Activated CD8-positive, alpha-beta T cell treated with anti-CD3 and anti-CD28 coated beads for 36 hours (primary cell): ENCODE measurements at places on chromosomes 3 and 15. TPM values are rescaled to one million over a fixed set of nuclear protein-coding genes. Genes with fewer than 3 reads are reported as not detected.
A peak's percentile ranks its signal among the peaks of the same experiment; 100 is the strongest.

DNA sequence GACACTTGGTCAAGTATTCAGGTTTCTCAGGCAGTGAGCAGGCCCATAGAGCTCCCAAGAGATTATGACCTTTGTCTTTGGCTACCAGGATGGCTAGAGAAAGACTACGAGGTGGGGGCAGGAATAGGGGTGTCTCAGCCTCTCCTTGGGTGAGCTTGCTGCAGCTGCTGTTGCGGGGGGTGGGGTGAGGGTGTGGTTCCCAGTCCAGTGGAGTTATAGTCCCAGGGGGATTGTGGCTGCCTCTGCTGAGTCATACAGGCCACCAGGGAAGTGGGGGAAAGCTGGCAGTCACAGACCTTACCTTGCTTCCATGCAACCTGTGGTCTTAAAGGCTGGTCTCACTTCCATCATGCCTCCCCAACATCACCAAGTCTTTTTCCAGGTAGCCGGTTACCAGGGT, 31.7 kb downstream of the ATP2C1 start:
- no peak for DNase-seq

The TGM4 gene
- not detected for total RNA-seq

DNA sequence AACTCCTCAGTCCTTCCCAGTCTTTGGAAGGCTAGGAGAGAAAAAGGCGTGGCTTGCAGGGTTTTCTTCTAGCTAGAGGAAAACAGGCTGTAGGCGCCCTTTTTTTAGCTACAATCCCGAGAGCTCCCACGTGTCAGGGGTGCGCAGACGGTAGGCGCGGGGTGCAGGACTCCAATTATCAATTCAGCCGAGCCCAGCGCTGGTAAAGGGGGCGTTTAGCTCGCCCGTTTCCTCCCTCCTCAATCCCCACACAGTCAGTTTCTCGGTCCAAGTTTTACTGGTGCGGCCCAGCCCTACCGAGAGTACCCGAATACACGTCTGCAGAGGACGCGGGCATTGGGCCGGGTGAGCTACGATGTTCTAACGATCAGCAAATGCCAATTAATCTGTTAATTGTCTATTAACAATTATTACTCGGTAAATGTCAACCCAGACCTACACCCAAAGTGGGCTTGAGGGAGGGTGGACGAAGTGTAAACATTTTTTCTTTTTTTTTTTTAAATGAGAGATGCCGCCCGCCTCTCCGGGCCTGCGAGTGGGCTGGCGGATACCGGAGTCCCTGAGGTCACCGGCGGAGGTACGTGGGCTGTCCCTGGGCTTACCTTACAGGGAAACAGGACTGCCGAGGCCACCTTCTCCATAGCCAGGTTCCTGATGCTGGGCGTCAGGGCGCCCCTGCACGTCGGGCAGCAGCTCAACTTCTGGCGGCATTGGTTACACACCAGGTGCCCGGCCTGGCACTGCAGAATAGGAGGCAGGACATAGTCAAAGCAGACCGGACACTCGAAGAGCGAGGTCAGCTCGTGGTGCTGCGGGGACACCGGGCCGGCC, 923 bp downstream of the SIAH2 start:
- DNase-seq, result peak; percentile 56

The SLC28A2 gene
- total RNA-seq, result not detected

DNA sequence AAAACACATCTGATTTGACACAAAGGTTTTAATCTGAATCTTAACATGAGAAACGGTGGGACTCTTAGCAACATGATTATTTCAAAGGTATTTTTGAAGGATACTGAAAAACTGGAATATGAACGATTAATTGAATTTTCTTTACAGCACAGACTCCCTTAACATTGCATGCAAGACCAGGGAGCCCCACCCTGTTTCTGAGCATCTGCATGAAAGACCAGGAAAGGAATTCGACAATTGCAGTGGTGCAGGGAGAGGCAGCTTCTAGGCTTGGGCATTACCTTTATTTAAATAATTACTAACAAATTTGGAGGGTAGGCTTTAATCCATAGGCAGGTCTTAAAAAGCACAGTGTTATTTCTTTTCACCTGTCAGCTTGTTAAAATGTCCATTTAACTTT, 240.6 kb upstream of the TOPAZ1 start:
- DNase-seq, result no peak

GRCh38 chr15:62291262-62291661, 126.2 kb upstream of the C2CD4B start:
- no peak for DNase-seq

- DNase-seq, result no peak
These were observed 134.2 kb upstream of the NSMCE3 start for GRCh38 chr15:29403772-29404171.

DNA sequence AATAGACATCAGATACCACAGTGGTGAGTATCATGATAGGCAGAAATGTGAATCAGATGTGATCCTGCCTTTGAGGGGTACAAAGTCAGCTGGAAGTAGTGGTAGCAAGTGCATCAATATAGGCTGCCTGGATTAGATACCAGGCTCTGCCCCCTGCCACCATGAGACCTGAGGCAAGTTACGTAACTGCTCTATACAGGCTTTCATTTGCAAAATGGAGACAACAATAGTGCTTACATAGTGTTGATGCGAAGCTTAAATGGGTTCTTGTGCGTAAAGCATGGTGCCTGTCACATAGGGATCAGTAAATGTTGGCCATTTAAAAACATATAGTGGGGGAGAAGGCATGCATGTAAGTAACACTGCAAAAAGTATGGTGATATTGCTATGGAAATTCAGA, 158.0 kb downstream of the RYR3 start:
- DNase-seq, result no peak

- no peak for DNase-seq
These were observed 122.4 kb downstream of the NR1D2 start for GRCh38 chr3:24067483-24067882.

The TWF2 gene
- total RNA-seq, result 137 TPM

DNA sequence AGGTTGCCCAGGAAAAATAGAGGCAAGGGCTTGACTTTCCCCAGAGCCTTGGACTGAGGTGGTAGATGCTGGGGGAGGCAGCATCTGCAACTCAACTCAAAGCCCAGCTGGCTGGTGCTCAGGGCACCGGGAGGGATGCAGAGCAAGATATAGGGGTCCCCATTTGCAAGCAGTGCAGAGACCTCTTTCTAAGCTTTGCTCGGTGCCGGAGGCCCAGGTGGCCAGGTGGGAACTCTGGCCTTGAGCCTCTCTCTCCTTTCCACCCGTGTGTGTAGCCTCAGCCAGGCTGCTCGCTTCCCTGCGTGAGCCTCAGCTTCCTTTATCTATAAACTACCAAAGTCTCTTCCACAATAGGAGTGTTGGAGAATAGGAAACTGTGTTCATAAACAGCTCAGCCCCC, 36.5 kb downstream of the SLC6A6 start:
- no peak for DNase-seq

GRCh38 chr3:4613366-4613765, 120.2 kb downstream of the ITPR1 start:
- DNase-seq, result no peak

GRCh38 chr3:81744366-81744765, 17.1 kb downstream of the GBE1 start:
- no peak for DNase-seq

The GOLGA6L10 gene
- 3.0 TPM for total RNA-seq

The FGF7 gene
- total RNA-seq, result not detected

GRCh38 chr3:89402051-89402450, 294.6 kb downstream of the EPHA3 start:
- no peak for DNase-seq

- no peak for DNase-seq
These were observed 29.6 kb downstream of the AAGAB start for GRCh38 chr15:67224889-67225288.

DNA sequence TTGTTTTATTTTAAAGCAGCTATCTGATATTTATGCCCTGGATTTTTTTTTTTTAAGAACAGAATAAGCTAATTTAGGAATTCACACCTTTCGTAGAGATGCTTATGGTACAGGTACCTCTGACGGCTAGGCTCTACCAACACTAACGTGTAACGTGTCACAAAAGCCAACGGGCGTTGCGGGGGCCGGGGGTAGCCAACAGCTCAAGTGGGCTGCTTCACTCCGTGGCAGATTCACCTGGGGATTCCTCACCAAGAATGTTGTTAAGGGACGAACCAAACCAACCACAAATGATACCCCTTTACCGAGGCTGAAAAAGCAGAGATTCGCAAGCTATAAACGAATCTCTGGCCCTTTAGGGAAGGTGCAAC, 1.0 kb downstream of the TMCC1 start:
- DNase-seq, result peak; percentile 43

DNA sequence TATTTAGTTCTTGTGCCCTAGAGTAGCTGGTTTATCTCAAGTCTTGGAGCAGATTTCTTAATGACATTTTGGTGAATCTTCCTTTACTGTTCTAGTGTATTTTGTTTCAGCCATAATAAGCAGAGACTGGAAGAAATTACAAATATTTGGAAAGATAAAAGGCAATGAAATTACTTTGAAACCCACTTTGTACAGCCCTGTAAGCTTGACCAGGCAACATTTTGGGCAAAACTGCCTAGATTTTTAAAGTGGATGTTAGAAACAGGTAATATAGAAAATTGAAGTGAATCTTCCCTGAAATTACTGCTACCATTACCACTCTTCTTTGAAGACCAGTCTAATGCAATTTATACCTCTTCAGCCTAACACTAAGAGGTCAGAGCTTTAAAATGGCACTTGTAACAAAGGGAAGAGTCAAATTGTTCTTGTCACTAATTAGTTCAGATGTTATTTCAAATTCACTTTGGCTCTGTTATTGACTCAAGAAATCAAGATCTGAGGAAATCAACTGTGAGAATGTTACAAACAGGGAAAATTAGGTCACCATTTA, 589.4 kb downstream of the NLGN1 start:
- no peak for DNase-seq
